ENCODE measurements at places on chromosomes 2 and 18.

GRCh38 chr18:7809455-7809854, 242.3 kb downstream of the PTPRM start:
- no peak for DNase-seq

DNA sequence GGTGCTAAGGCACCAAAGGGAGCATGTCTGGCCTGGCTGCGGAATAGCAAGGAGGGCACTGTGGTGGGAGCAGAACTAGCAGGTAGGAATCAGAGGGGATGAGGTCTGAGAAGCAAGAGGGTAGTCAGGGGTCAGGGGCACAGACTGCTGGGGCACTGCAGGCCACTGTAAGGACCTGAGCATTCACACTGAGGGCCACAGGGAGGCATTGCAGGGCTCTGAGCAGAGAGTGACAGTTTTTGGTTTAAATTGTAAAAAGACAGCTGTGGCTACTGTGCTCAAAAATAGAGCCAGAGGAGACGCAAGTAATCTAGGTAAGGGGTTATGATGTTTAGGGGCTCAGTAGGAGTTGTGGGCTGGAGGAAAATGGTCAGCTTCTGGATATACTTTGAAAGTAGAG, 41.5 kb downstream of the ARHGAP25 start:
- no peak for DNase-seq

DNA sequence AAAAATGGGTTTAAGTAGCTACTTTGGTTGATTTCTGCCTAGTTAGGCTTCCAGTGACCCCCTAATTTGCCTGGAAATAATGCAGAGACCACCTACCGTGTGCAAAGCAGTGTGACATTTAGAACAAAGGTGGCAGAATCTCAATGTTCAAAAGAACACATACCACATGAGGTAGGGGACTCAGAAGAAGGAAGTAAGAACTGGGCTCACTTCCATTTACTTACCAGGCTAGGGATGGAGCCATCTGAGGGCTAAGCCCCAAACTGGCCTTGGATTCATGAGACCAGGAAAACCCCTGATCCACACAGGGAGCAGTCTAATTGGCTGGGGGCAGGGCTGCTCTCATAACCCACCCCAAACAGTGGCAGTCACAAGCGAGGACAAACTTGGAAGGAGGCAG, 190.7 kb downstream of the NCKAP5 start:
- DNase-seq = no peak

DNA sequence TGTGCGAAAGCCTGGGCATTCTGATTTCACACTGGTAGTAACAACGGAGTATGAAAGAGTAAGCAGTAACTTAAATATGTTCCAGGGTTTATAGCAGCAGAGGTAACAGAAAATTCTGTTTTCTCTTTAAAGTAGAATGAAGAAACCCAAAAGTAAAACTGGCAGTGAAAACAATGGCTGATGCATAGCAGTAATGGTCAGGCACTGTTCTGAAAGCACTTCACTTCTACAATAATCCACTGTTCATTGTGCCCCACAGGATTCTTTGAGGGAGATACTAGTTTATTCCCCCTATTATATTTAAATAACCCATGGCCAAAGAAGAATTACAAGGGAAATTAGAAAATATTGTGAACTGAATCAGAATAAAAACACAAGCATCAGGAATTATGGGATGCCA, 9.3 kb upstream of the DNAJC10 start:
- no peak for DNase-seq

GRCh38 chr2:29747786-29748470, 173.5 kb downstream of the ALK start:
- no peak for DNase-seq
